Panc1 (cell line): ENCODE measurements at places on chromosomes 2 and 18. TPM values are rescaled to one million over a fixed set of nuclear protein-coding genes. Genes with fewer than 3 reads are reported as not detected.

DNA sequence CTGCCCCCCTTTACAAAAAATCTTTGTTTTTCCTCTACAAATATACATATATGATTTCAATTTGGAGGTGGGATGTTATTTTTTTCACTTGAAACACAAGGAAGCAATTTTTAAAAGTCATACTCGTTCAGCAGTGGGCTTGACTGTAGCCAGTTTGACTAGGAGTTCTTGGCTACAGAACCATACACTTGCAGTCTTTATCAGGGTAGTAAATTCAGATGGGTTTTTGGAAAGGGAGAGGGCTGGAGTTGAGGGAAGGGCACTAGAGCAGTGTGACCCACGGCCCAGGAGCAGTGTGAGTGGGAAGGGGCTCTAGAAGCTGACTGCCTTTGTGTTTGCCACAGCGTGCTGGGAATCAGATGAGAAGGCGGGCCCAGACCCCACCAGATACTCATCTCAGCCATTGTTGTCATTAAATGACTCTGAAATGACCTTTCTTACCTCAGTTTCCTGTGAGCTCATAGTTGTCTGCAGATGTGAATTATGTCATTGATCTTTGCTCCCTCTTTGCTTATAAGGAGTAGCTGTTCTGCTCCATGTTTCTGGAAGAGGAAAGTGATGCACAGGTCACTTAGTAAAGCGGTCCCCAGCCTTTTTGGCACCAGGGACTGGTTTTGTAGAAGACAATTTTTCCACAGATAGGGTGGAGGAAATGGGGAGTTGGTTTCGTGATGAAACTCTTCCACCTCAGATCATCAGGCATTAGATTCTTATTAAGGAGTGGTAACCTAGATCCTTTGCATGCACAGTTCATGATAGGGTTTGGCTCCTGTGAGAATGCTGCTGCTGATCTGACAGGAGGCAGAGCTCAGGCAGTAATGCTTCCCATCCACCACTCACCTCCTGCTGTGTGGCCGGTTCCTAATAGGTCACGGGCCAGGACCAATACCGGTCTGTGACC lies 116.8 kb downstream of the SPTBN1 start:
- DNase-seq = no peak

Gene SETBP1
- total RNA-seq = 0.23 TPM

Gene MYO5B
- 0.31 TPM for total RNA-seq

GRCh38 chr2:16635791-16636699 lies 29.6 kb downstream of the CYRIA start:
- DNase-seq = no peak

DNA sequence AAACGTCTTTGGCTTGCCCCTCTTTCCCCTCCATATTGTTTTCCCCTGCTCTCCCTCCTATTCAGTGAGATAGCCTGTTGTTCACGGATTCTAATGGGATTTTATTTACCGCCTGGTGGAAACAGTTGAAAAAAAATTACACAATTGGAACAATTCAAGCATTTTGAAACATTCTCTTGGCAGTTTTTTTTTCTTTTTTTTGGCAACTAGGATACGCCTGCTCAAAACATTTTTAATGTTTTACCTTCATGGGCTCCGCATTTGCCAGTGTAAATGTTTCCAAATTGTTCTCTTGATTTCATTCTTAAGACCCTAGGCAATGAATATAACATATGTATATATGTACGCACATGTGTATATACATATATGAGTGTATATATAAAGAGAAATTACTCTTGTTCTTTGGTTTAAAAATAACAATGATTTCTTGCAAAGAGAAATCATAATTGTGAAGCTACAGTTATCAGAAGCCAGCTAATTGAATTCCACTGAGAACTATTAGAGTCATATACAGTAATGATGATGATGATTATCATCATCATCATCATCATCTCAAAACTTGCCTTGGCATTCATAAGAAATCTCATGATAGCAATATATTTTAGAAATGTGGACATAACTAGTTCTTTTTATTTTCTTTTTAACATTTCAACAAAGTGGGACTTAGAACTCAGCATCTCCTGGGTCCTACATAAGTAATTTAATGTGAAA lies 146.7 kb downstream of the LTBP1 start:
- no peak for DNase-seq

Gene ANKRD53
- total RNA-seq = not detected

Gene SP140
- 1.1 TPM for total RNA-seq

DNA sequence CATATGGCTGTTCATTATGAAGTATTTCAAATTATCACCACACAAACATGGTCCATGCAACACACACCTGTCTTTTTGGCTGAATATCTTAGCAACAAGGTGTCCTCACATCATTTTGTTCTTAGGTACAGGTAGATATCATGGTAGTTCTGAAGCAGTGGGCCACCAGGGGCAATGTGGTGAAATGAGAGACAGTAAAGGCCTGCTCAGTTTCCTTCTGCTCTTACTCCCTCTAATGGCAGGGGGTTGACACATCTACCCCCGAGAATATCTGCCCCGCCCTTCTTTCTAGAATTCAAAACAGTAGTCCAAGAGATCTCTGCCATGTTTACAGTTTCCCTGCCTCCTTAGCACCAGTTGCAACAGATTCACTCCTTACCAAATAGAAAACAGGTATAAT lies 147.0 kb upstream of the KLHL14 start:
- DNase-seq = no peak

Gene CEP76
- 12.9 TPM for total RNA-seq
